Lower leg skin (tissue), 4 donors: ENCODE measurements at places on chromosomes 12 and 14. TPM values are rescaled to one million over a fixed set of nuclear protein-coding genes. Genes with fewer than 3 reads are reported as not detected.

DNA sequence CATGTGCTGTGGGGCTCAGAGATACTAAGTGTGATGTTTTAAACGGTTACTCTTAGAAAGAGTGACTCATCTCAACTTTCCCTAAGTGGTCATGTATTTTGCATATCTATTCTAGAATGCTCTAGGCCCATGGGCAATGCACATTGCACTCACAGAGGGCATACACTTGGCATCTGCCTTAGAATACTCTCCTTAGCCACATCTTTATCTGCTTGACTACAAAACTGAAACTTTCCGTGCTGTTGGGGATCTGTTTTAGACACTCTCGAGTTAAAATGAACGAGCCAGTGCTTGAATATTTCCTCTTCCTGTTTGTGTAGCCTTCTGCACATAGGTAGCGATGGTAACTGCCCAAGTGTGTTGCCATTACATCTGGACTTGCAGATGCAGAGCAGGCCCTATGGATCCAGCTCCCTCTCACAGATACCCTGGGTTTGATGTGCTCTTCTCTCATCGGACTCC, 180.5 kb downstream of the CAND1 start:
- no peak for DNase-seq

DNA sequence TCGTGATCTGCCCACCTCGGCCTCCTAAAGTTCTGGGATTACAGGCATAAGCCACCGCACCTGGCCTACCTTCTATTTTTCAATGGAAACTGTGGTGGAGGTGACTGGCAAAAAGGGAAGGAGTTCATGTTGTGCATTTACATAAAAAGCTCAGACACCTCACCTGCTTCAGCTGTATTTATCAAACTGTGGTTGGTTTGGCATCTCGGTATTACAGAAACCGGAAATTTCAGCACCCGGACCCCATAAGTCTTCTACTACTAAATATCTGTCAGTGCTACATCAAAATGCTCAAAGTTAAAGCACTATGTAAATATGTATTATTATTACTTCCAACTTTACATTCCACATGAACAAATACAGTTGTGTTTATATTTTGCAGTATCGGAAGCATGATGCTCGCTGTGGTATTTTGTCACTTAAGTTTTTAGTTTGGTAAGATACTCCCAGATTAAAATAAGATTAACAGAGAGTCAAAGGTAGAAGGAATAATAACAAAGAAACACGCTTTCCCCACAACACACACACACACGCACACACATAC, 95.4 kb downstream of the ITPR2 start:
- DNase-seq = no peak

DNA sequence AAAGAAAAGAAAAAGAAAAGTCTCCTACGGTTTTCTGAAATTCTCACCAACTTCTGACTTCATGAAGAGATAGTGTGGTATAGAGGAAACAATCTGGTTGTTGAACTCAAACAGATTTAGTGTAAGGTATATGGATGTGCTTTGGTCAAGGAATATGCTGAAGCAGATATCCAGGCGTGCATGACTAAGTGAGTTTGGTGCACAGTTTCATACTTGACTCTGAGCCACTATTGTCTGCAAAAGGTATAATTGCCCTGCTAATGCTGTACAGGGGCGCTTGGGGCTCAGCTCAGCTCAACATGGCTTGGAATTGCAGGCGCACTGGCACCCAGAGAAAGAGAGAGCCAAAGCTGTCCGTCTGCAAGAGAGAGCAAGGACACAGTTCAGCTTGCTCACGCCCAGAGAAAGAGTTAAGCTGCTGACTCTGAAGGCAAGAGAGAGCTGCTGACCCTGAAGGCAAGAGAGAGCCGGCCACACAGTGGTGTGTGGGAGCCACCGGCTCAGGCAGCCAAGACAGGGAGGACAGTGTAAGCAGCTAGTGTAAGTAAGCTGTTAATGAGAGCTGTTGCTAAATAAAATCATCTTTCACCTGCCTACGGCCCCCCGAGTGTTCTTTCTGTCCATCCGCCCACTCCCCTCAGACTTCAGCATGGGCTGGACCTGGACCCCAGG, 66.4 kb upstream of the SLC38A4 start:
- DNase-seq = no peak

DNA sequence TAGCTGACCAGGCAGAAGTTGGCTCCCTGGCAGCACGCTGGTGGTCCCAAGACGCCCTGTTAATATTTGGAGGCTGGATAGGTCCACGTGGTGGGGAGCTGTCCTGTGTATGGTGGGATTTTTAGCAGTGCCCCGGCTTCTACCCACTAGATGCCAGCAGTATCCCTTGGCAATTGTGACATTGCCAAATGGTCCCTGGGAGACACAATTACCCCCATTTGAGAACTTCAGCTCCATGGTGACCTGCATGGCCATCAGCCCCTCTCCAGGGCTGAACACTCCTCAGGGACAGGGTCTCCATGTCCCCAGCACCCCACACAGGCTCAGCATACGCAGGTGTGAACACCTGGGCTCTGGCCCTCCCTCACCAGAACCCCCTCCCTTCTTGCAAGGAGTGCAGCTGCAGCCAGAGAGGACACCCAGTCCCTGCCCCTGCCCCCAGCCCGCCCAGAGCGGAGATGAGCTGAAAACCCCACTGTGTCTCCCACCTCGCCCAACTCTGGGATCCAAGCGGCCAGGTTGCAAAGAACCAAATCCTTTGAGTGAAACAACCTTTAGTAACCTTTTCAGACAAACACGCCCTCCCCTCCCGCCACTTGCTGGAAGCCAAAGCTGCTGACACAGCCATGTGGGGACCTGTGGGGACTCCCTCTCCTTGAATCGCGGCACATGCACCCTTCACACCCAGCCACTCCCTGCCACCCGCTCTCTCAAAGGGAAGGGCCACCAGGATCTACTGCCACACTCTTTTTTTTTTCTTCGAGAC, 120.4 kb downstream of the CALM1 start:
- DNase-seq = no peak

DNA sequence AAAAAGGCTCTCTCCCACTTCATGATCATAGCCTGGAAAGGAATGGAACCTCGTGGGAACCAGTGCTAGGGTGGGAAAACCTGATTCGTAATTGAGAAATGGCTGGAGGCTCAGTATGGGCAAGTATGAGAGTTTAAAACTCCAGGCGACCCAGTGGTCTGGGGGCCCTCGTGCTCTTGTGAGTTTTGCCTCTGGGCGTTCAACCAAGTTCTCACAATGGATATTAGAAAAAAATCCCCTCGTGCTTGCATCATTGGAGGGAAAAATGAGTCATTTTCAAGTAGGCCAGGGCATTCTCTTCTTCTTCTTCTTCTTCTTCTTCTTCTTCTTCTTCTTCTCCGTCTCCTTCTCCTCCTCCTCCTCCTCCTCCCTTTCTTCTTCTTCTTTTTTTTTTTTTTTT, 39.0 kb downstream of the GPR68 start:
- no peak for DNase-seq

- DNase-seq = no peak
Observed at GRCh38 chr12:12011880-12012260, 58.9 kb upstream of the BCL2L14 start.

DNA sequence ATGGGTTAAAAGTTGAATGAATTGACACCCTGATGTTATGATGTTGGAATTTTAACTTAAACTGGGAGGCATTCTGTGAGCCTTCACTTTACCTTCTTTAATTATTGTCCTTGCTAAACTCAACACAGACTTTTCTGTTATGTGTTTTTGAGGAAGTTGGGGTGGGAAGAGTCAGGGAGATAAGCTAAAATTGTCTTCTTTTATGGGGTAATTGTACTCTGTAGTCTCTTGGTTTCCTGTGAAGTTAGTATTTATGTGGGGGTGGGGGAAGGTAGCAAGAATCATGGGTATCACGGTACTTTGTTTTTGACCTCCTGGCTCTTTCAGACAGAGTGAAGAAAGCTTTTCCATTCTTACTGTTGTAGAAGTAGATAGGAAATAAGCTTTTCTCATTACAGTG, 32.9 kb downstream of the RAB21 start:
- DNase-seq = no peak

The TTC6 gene
- total RNA-seq = 1.8 TPM

The CCDC198 gene
- not detected for total RNA-seq

The ALX1 gene
- total RNA-seq = 1.1 TPM

The SCN8A gene
- 0.49 TPM for total RNA-seq

The IGF1 gene
- 42.3 TPM for total RNA-seq

The GOLT1B gene
- total RNA-seq = 13.6 TPM
